ENCODE measurements at places on chromosomes 7 and 10.

GRCh38 chr10:51860257-51860656 is 160.9 kb upstream of the CSTF2T start:
- DNase-seq: no peak

GRCh38 chr10:75103881-75104686 is 7.4 kb upstream of the SAMD8 start:
- no peak for DNase-seq

DNA sequence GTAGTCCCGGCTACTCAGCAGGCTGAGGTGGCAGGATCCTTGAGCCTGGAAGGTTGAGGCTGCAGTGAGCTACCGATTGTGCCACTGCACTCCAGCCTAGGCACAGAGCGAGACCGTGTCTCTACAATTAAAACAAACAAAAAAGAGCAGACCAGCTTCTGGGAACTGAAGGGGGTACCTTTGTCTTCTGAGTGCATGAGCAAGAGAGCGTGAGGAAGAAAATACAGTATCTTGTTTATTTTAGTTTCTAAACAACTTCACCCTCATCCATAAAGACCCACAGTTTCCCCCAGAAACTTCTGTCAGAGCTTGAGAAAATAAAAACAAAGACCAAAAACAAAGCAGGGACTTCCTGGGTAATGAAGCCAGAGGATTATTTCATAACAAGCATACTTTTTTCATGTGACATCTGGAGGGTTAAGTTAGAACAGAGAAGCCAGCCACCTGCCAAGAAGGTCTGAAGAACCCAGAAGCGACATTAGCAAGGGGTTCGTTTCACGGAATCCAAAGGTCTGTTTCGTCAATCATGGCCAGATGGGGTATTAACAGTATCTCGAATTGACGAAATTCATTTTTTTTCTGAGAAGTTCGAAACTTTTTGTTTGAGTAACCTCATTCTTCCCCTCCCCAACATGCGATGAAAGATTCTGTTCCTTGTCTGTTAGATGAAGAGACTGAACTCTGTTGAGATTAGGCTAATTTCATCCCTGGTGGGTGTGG is 10.2 kb upstream of the IL2RA start:
- no peak for DNase-seq

DNA sequence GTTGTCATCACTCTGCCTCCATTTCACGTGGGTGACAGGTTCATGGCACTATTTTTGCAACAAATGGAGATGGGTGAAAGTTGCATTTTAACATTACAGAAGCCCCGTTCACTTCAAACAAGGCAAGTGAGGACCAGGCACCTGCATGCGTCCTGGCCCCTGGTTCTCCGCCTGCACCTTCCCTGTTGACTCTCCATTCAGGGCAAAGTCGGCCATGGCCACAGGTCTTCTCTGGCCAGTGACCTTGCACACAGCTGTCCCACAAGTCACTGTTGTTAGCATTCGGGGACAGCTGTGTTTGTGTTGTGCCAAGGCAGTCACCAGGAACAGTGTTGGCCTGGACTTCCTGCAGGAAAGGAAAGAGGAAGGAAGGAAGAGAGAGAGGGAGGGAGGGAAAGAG is 554.9 kb downstream of the TCERG1L start:
- DNase-seq: no peak

- no peak for DNase-seq
Observed at GRCh38 chr7:92421676-92422435, 25.4 kb upstream of the GATAD1 start.

DNA sequence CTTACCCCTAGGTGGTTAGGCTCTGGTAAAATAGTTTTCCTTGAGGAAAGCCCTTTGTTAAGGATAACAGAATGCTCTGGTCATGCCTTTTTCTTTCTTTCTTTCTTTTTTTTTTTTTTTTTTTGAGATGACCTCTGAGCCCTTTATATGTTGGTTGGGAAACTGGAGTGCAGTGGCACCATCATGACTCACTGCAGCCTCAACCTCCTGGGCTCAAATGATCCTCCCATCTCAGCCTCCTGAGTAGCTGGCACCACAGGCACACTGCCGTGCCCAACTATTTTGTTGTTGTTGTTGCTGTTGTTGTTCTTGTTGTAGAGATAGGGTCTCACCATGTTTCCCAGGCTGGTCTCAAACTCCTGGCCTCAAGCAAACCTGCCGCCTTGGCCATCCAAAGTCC is 27.4 kb downstream of the NACAD start:
- DNase-seq: no peak
